ENCODE measurements at places on chromosomes 6 and 20.

DNA sequence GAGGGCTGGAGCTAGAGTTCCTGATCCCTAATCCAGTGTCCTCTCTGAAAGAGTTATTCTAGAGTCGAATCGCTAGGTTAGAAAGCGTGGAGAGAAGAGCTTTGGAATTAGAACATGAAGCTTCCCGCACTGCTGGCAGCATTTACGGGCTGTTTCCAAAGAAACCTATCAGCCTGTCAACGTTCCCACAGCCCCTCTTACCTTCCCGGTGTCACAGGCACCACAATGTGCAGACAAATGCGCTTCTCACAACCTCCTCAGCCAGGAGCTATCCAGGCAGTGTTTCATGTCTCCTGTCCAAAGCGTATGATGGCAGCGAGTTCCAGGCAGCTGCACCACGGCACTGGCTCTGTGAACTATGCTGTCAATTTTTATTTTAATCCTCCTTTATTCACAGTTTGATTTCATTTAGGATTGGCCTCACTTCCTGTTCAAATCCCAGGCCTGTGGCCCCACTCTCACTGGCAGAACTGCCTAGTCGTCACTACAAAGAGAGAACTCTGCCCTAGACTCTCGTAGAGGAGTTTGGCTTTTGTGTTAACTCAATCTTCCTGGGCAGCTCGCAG is 322.8 kb upstream of the SOX4 start:
- DNase-seq, result no peak

GRCh38 chr6:128513878-128514277 is 6.5 kb downstream of the PTPRK start:
- no peak for DNase-seq

DNA sequence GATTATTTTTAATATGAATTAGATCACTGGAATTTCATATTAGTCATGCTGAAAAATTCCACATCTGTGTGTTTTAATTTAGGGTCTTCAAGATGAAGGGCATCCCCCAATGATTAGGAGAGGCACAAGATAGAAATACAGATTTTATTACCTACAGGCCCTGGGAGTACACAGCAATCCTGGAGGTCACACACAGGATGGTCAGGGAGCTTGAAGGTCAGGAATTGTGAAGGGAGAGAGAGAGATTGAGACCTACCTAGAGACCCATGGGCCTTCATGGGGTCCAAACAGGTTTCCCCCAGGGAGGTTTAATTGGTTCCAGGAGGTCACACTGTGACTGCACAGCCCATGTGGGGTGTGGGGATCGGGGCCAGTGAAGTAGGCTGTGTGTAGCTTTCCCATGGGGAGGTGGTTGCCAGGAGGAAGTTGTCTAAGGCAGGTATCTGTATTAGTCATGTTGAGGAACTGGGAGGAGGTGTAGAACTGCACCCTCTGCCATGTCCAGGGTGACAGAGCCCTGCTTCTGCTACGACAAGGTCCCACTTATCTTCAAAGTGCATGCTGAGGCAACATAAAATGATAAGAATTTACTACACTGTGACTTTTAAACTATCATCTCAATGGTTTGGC is 18.3 kb downstream of the SNX9 start:
- no peak for DNase-seq

DNA sequence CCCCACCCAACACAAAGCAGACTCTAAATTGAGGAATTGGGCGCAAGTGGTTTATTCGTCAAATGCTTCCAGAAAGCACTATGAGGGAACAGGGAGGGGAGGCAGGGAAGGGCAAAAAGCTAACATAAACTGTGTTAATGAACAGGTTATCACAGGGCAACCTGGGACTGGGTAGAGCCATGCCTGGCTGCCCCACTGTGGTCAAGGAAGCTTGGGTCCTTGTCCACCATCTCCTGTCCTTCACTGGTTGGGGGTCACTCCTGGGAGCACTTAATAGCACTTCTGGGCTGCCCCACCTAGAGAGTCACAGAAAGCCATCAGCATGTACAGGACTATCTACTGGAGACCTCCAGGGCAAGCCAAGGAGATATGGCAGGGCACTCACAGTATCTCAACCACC is 102.3 kb downstream of the LINC00237 start:
- no peak for DNase-seq

DNA sequence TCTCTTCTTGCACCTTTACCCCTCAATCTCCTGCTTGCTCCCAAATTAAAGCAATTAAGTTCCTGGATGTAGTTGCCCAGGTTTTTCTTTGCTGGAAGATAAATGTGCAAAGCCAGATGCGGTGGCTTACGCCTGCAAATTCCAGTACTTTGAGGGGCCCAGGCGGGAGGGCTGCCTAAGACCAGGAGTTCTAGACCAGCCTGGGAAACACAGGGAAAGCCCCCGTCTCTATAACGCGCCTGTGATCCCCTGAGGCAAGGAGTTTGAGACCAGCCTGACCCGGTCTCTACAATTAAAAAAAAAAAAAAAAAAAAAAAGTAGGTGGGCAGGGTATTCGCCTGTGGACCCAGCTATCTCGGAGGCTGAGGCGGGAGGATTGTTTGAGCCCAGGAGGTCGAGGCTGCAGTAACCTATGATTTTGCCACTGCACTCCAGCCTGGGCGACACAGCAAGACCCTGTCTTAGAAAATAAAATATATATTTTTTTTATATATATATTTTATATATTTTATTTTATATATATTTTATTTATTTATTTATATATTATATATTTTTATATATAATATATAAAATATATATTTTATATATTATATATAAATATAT is 461 bp upstream of the DCDC2 start:
- no peak for DNase-seq

Data from right atrium auricular region (tissue), 2 donors.